ENCODE measurements at places on chromosomes 3 and 15.

DNA sequence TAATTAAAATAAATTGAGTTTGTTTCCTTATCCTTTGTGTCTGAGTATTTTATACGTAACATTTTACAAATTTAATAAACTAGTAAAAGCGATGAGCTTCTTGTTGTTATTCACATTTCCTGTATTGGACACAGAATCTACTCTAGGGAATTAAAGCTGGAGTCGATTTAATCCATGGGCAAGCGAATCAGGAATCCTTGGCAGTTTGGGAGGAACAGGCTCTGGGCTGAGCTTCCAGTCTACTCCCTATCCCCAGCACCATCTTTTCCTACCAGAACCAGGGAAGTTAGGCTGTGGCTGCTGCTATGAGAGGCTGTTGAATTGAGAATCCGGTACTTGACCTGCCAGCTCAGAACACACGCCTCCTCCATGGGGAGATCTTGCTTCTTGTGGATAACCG, 437.3 kb upstream of the TPM1 start:
- no peak for DNase-seq

GRCh38 chr3:8286086-8286485, 215.5 kb upstream of the LMCD1 start:
- no peak for DNase-seq

DNA sequence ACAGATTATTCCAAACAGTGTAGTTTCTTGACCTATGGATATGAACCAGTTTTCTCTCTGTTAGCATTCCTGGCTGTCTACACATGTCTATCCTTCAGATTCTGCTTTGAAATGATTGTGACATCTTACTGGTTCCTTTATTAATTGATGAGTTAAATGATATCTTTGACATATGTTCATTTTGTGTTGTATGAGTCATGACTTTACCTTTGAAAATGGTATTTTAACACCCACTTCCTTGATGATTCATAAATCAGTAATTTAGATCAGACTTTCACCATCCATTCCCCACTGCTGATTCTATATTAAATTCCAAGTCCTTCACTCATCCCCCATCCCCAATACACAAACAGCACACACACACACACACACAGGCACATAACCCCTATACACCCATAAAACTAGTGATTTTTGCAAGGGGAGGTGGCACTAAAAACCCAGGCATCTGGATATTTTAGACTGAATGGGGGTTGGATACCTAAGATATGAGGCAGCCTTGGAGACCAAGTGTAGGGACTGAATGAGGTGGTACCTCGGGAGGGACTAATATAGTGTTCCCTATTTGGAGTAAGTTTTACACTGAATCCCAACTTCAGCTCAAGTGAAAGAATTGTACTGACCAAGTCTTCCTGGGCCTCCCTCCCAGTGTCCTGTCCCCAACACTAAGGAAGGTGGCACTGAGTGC, 9.7 kb downstream of the CCK start:
- no peak for DNase-seq

DNA sequence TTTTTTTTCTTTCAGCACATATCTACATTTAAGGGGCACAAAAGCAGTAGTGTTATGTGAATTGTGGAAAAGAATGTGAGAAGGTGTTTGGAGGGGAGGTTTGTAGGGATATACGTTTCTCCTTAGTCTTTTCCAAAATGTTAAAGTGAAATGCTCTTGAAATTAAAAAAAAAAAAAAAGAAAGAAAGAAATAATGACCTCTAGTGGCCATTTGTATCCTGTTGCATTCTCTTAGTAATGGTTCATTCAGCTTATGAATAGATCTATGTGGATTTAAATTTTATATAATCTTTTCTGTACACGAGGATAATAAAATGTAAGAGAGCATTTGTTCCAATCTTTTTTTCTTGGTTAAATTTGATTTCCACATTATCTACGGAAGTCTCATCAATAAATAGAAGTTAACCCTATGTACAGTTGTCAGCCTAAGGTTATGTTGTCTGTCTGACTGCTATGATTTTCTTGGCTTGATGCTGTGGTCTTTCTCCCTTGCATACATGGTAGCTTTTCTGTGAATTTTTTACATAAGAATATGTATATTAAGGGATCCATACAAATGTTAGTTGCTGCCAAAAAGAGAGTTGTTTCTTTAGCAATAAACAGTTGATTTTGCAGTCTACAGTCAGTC, 1.7 kb downstream of the P2RY13 start:
- no peak for DNase-seq

DNA sequence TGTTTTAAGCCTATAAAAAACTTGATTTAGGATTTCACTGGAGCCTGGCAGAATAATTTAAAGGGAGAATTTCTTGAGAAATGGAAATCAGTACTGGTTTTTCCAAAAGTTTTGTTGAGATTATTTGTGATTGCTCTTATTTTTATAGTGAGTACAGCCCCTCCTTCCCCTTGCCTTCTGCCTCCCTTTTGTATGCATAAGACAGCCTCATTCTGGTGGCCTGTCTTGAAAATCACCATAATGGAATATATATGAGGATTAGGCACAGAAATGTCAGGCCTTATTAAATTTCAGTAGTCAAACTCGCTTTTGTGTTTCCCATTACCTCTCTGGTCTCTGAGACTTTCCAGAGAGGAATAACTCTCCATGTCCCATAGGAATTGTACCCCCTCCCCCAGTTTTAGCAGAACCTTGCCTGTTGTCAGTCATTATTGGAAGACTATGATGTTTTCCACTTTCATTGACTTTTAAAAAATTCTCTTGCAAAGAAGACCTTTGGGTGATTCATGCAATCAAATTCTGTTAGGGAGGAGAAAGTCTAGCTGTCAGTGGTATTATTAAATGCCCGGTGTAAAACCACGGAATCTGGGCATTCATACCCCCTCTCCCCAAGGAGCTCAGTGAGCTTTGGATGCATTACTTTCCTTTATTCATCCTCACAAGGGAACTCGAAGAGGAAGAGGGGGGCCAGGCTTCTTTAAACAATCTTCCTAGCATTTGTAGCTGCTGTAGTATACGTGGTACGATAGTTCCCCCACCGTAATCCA, 171.6 kb upstream of the TSC22D2 start:
- DNase-seq, result no peak

- no peak for DNase-seq
Measured at GRCh38 chr15:68126396-68126795, 72.3 kb downstream of the PIAS1 start.

GRCh38 chr3:125437631-125438435, 62.7 kb upstream of the ZNF148 start:
- DNase-seq, result peak; percentile 23

- DNase-seq, result no peak
Measured at GRCh38 chr3:185353823-185354614, 8.9 kb upstream of the MAP3K13 start.

- no peak for DNase-seq
Measured at GRCh38 chr3:109033000-109033660, 79.5 kb upstream of the GUCA1C start.

- peak; percentile 29 for DNase-seq
Measured at GRCh38 chr15:74403991-74404563, 29.7 kb downstream of the SEMA7A start.

- DNase-seq, result no peak
Measured at GRCh38 chr3:196344663-196345062, 6.5 kb upstream of the TM4SF19 start.

GRCh38 chr15:92719021-92719420, 63.4 kb upstream of the FAM174B start:
- DNase-seq, result no peak

DNA sequence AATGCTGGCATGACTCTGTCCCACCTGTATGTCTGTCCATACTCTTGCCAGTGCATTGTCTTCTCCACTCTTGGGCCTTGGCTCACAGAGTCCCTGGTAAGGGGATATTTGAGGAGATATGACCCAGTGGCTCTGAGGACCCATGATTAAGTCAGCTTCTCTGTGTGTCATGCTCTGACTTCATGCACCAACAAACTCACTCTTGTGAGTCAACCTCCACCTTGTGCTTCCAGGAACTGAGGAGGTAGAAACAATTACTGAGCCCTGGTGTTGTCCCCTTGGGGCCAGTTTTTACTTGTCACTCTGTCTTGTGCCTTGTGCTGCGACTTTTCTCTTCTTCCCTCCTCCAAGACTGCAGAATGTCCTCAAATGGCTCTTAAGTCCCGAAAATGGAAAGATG, 127.1 kb downstream of the ABHD5 start:
- no peak for DNase-seq

- no peak for DNase-seq
Measured at GRCh38 chr15:67839499-67839928, 331 bp downstream of the RNU6-1 start.

GRCh38 chr15:87850916-87851315, 405.6 kb downstream of the NTRK3 start:
- DNase-seq, result no peak

DNA sequence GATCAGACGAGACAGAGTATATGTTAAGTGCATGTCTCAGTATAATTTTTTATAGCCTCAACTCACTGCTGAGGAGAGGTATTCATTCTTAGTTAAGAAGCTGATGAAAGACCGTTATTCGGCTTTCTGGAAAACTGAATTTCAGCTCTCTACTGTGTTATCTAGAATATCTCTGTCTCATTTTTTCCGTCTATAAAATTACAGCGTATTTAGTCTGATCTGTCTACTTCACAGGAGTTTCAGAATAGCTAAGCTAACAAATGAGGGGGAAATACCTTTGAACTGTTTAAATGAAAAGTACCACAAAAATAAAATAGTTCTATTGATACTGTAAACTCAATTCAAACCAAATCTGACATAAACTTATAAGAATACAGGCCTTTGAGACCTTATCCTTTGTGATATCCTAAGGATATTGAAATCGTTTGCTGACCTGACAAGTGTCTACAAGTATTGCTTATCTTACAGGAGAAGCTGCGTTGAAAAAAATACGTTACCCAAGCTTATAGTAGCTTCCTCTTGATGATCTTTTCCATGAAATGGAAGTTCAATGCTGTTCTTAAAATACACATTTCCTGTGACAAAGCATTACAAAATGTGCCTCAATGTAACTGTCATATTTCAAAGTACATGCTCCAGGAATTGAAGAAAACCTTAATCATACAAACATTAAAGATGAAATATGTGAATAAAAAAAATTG, 104.6 kb downstream of the IL1RAP start:
- DNase-seq, result no peak

DNA sequence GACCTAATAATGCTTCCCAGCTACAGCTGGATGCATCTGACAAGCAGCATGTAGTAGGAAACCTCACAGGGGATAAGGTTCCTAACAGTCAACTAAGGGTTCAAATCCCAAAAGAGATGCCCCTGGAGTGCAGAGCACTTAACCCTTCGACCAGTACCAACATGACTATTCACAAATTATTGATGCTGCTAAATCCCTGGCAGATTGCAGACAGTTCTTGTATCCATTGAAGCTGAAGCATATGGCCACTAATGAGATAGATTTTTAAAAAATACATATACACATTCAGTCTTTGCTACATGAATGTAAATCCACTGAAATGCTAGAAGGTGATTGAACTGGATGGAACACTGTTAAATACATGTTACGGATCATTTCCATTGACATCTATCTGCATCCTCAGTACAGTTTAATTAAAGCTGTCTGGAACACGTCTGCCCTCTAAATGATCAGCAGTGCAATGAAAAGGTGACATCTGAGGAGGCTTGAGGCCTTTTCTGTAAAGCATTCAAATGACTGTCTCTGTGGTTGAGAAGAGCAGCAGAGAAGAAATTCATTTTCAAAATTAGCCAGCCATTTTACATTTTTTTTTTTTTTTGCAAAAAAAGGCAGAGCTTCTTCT, 19.5 kb upstream of the NANOGP8 start:
- DNase-seq, result no peak

All from caudate nucleus (tissue), 63 donors.